ENCODE measurements at places on chromosomes 7 and 10. TPM values are rescaled to one million over a fixed set of nuclear protein-coding genes. Genes with fewer than 3 reads are reported as not detected.

- peak; percentile 89 for DNase-seq
Measured at GRCh38 chr10:86946213-86947155, 10.9 kb downstream of the MMRN2 start.

The TAC1 gene
- 1.5 TPM for total RNA-seq

The CCDC201 gene
- not detected for total RNA-seq

The HOXA11 gene
- total RNA-seq, result 6.1 TPM

DNA sequence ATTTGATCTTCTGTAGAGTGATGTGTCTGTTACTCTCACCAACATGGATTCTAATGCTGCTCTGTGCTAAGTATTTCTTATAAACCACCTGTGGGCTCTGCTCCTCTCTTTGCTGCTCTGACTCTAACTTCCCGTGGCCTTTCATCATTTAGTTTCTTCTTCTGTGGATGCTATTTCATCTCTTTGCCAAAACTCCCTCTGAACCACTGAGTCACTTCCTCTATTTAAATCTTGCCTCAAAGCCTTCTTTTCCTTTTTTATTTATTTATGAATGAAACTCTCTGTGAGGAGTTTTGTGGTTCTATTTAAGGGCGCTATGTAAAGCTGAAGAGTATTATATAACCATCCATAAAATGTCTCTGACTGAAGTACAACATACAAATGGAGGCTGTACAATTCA lies 538.5 kb downstream of the SUGCT start:
- DNase-seq, result no peak

GRCh38 chr10:33643042-33643441 lies 308.6 kb upstream of the NRP1 start:
- no peak for DNase-seq

GRCh38 chr10:121531076-121531829 lies 67.0 kb downstream of the FGFR2 start:
- no peak for DNase-seq

The OIT3 gene
- not detected for total RNA-seq

- DNase-seq, result no peak
Measured at GRCh38 chr7:54426406-54426805, 115.8 kb upstream of the VSTM2A start.

The DLG5 gene
- total RNA-seq, result 30.6 TPM

The KEL gene
- not detected for total RNA-seq

The VGF gene
- total RNA-seq, result 0.22 TPM

DNA sequence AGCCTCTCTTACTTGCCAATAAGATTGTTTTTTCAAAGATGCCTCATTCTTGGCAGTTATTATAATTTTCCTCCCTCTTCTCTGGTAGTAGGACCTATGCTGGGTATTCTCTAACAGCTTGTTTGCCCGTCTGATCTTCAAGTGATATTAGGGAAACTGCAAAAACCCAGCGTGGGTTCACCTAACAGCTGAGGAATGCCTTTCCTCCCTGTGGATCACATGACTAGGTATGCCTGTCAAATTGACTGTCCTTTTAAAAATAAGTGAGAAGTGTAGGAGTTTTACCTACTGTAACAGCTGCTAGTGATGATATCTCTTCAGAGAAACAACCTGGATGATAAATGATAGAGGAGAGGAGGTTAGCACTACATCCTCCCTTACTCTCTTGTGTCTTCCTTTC lies 22.0 kb downstream of the HECTD2 start:
- DNase-seq, result no peak

The HOXA7 gene
- total RNA-seq, result 7.5 TPM

The TMEM270 gene
- not detected for total RNA-seq

DNA sequence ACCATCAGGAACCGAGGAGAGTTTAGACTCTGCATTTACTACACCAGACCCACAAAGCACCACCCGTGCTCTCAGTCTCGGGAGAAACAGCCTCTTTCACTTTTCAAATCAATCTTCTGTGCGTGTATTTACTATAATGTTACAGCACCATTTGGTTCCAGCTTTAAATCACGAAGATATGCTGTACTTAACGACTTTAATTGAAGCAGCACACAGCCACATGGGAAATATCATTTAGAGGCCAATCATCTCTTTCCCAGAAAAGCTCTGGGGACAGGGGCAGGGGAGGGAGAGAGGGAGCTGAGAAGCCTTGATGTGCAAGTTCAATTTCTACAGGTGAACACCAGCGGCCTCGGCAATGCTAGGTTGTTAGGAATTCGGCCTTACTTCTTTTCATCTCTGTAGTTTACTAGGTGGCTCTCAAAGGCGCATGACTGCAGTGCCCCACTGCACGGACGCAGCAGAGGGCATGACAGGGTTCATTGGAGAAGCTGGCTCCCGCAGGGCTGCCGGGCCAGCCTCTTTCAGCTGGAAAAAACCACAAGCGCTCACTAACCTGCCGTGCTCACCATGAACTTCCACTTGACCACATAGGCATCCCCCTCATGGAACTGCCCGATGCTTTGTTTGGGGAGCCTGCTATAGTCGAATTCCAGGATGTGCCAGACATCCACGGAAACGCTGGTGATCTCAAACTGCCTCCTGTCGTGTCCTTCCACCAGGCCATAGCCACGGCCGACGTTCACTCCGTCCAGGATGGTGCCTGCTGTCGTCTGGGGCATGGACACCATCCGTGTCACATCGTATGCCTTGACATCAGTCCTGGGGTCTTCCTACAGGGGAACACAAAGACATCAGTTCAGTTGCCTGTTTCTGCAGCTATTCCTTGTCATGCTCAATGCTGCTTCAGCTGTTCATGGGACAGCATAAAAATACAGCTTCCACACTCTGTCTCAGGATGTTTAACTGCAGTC lies 154.5 kb downstream of the SVIL start:
- DNase-seq, result no peak

- DNase-seq, result no peak
Measured at GRCh38 chr10:17406036-17406834, 48.2 kb downstream of the ST8SIA6 start.

The SLC26A3 gene
- 0.45 TPM for total RNA-seq

DNA sequence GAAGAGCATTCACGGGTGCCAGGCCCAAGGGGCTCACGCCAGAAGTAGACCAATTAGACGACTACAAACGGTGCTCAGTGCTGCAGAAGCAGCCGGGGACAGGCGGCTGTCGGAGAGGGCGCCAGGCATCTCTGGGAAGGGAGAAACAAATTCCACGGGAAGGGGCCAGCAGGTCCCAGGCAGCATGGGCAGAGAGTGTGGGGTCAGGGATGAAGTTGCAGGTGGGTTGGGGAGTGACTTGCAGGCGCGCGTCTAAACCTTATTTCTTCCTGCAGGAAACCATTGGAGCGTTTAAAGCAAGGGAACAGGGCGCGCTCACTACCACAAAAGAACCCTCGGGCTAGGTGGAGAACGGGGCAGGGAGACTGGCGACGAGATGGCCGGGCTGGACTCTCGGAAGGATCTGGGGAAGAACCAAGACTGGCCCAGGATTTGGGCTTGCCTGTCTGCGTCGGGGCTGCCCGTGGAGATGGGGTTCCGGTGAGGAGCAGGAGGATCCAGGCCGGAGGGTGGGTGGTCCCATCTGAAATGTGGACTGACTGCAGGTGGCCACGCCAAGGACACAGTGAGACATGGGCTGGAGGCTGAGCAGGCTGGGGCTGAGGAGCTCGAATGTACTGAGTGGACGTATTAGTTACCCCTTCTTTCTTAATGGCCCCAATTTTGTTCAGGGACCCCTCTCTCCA lies 116.3 kb upstream of the DIP2C start:
- DNase-seq, result peak; percentile 83

DNA sequence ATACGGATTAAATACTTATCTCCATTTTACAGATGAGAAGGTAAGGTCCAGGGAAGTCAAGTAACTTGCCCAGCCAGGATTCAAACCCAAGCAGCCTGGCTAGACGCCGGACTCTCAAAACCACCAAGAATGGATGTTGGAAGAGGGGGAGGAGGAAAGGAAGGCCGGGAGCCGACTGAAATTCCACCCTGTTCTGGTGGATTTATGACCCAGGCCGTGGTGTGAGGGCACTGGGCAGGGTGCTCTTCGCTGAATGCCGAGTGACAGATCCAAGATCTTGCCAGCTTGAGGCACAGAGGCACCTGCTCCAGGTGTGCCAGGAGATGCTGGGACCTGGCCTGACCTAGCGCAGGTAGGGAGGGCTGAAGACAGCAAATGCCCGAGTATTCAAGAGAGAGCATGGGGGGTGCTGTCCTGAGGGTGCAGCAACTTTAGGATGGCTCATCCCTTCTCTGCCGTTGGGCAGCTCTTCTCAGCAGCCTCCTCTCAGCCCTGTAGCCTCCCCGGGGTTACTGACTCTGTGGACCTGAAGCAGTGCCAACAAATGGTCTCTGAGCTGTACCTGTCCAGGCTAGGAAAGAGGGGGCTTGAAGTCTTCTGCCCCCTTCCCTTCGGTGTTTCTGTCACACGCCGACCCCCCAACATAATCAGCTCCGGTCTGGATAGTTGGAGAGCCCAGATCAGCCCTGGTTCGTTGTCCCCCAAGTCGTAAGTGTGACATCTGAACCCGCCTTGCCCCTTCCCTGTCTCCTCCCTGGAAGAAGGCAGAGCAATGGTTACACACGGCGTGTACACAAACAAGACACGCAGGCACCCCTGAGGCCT lies 713 bp downstream of the LOXL4 start:
- DNase-seq, result no peak

- DNase-seq, result no peak
Measured at GRCh38 chr10:43141421-43141820, 3.2 kb downstream of the CSGALNACT2 start.

DNA sequence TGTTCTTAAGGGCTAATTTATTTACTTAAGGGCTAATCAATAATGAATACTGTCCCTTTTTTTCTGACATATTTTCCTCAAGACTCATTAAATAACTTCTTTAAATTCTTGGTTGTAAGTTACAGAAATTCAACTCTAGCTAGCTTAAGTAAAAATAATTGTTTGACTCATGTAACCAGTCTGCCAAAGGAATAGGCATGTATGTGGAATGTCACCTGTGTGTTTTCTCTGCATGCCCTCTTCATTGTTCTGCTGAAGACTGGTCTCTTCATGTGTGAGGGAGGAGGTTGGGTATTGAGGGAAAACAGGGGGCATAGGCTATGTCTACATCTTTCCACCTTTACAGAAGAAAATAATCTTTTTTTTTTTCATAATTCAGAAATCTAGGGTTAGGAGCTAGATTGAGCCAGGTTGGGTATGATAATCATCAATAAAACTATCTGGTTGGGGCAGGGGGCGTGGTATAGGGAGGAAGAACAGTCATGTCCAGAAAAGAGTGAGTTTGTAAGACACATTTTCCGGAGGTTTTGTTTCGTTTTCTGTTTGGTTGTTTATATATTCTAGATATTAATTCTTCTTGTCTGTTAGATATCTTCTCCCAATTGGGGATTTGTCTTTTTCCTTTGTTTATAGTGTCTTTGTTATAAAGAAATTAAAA lies 37.9 kb downstream of the EXOC4 start:
- DNase-seq, result no peak

The BICC1 gene
- 17.0 TPM for total RNA-seq

The DDC gene
- 1.0 TPM for total RNA-seq

DNA sequence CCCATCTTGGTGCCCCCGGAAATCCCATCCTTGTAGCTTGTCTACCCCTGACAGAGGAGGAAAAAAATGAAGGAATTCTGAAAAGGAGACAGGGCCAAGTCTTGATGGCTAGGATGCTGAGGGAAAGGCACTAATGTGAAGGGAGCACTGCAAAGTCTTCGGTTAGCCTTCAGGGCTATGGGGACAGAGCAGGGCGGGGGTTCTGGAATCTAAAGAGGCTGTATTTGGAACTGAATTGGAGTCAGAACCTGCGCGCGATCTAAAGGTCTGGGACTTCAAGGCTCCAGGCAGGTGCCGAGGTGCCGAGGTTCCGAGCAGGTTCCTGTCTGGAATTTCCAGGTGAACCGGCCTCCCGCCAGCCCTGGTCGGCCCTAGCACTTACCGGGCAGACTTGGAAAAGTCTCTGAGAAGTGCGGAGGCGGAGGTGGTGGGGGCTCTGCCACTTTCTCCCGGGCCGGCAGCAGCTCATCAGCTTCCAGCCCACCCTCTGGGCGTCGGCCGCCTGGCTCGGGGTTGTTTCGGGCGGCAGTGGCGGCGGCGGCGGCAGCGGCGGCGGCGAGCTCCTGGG lies 781 bp downstream of the GBX1 start:
- no peak for DNase-seq

The GNAI1 gene
- 179 TPM for total RNA-seq

The C7orf33 gene
- not detected for total RNA-seq

The FRAT1 gene
- total RNA-seq, result 8.2 TPM

The UPK3B gene
- total RNA-seq, result 1.9 TPM

DNA sequence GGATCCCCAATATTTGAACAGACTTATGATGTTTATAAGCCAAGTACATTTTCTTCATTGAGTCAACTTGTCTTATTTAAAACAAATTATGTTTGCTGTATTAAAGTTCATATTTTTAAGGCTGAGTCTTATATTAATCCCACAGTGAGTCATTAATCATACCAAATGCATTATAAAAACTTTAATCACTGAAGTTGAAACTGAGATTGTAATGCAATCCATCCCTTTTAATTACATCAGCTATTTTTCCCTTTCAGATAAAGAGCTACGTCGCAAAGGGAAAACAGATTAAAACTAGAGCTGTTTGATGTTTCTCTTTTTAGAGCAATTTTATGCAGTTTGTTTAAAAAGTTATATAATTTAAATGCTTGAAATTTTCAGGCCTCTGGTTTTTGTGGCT lies 183.0 kb downstream of the ARID5B start:
- DNase-seq, result no peak

The PTF1A gene
- not detected for total RNA-seq

GRCh38 chr10:95813054-95813685 lies 57.2 kb downstream of the ENTPD1 start:
- DNase-seq, result no peak

The PYROXD2 gene
- total RNA-seq, result 22.4 TPM

DNA sequence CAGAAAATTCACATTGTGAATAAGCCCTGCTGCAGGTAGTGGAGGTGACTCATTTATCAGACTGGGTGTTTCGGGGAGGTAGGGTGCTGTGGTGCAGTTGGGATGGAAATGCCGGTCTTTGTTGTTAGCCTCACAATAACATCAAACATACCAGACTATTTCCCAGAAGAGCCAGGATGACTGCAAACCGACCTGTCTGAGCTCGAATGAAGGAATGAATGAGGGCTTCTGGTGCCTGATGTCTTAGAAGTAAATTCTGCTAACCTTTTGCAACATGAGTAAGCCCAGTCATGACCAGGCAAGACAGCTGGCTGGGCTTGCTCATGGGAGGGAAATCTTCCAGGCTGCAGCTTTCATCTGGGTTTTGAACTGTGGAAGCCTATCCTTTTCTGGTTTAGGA lies 2.4 kb upstream of the VDAC2 start:
- peak; percentile 59 for DNase-seq

GRCh38 chr10:104318326-104318725 lies 19.9 kb downstream of the ITPRIP start:
- no peak for DNase-seq

The IFIT1 gene
- total RNA-seq, result 14.5 TPM

- DNase-seq, result no peak
Measured at GRCh38 chr10:102654566-102654965, 10.3 kb downstream of the TRIM8 start.

The LEP gene
- 784 TPM for total RNA-seq
